ENCODE measurements at places on chromosomes 16 and 17.

DNA sequence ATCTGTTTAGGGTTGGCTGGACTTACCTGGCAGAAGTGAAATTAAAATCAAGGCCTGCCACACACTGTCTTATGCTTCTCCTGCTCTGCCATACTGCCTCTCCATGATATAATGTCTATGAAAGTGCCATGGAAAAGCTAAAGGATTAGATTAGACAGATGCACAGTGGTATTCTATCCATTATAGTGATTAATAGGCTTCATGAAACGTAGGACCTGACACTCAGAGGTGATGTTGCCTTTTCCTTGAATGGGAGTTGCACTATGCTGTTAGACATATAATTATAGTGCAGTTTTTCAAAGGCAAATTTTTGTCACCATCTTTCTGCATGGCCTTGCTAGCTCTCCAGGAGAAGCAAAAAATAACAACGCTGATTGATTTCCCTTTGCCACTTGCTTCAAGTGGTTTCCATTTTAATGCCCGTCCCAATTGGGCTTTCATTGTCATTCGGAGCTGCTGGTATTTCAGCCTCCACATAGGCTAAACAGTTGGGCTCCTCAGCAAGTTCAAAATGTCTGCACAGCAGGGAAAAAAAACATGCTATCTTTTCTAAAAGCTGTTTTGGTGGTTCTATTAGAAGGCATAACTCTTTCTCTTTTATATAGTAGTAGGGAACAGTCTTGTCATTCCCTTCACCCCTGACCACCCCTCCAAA is 502.8 kb upstream of the GOT2 start:
- DNase-seq, result no peak

- no peak for DNase-seq
These were observed 13.9 kb upstream of the OR1F1 start for GRCh38 chr16:3173892-3174617.

DNA sequence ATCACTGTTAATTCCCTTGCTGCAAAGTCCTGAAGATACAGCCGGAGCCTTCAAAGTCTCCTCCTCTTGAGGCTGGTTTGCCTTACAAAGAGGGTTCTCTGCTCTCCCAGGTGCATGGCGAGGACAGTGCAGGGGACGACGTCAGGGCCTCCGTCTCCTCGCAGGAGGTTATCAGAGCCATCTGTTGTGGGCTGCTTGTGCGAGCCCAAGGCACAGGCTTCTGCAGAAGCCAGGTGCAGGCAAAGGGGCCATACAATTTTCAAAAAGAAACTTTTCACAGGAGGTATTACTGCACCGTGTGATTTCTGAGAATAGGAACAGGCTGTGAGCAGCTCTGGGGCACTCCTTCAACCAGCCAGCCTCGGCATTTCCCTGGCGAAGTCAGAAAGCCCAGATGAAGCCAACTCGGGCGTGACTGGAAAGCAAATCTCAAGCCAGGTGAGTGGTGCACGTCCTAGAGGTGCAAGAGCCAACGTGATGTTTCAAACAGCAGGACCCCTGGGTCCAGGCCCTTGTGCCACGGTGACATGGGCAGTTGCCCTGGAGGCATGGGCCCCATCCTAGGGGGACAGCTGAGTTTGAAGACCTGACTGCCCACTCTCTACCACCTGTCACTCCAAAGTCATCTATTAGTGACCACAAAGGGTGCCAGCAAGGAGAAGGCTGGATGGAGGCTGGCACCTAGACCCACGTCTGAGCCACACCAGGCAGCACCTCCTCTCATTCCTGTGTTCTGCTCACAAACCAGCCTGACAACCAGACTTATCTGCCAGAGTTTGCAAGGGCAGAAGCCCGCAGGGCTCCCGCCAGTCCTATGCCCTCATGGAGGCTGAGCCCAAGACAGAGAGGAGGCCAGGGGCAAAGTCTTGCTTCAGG is 68.6 kb downstream of the SMPD3 start:
- DNase-seq, result no peak

DNA sequence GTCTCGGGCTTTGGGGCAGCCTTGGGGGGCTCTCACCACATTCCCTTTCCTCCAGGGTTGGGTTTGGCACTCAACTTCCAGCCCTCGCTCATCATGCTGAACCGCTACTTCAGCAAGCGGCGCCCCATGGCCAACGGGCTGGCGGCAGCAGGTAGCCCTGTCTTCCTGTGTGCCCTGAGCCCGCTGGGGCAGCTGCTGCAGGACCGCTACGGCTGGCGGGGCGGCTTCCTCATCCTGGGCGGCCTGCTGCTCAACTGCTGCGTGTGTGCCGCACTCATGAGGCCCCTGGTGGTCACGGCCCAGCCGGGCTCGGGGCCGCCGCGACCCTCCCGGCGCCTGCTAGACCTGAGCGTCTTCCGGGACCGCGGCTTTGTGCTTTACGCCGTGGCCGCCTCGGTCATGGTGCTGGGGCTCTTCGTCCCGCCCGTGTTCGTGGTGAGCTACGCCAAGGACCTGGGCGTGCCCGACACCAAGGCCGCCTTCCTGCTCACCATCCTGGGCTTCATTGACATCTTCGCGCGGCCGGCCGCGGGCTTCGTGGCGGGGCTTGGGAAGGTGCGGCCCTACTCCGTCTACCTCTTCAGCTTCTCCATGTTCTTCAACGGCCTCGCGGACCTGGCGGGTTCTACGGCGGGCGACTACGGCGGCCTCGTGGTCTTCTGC is 8.4 kb downstream of the SLC16A3 start:
- DNase-seq, result no peak

GRCh38 chr17:40157973-40158372 is 17.6 kb downstream of the CASC3 start:
- no peak for DNase-seq

- DNase-seq, result no peak
These were observed 2.9 kb downstream of the HIGD1B start for GRCh38 chr17:44850612-44851011.

GRCh38 chr16:58339452-58339981 is 44.7 kb upstream of the PRSS54 start:
- no peak for DNase-seq

GRCh38 chr17:79399610-79400144 is 211.2 kb downstream of the RBFOX3 start:
- no peak for DNase-seq

- no peak for DNase-seq
These were observed 1.5 kb upstream of the MYH10 start for GRCh38 chr17:8632061-8632460.

GRCh38 chr17:33667052-33667509 is 374.0 kb upstream of the ASIC2 start:
- no peak for DNase-seq

GRCh38 chr17:39225308-39225958 is at the start of gene STAC2:
STAC2 (minus strand) TSS chr17:39225945; CDS start chr17:39225502, 443 bp downstream.
- no peak for DNase-seq

DNA sequence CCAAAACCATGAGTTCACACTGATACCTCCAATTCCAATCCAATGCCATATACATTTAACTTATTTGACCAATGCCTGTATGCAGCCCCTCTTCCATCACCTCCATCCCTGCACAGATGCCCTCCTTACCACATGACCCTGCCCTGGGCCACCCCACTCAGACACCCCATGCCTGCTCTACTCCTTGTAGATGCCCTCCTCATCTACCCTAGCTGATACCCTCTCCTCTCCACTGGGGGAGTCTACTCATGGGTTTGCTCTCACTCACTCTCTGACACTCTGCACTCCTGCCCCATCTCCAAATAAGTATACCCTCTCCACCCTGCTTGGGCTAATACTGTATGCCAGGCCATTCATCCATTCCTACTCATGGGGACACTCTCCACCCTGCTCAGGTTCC is 16.0 kb upstream of the CMTM4 start:
- no peak for DNase-seq

- no peak for DNase-seq
These were observed 17.5 kb downstream of the FANCA start for GRCh38 chr16:89798832-89799370.

GRCh38 chr16:1666316-1666715 is 11.8 kb upstream of the JPT2 start:
- no peak for DNase-seq

GRCh38 chr16:84633622-84634021 is 14.7 kb upstream of the KLHL36 start:
- no peak for DNase-seq

DNA sequence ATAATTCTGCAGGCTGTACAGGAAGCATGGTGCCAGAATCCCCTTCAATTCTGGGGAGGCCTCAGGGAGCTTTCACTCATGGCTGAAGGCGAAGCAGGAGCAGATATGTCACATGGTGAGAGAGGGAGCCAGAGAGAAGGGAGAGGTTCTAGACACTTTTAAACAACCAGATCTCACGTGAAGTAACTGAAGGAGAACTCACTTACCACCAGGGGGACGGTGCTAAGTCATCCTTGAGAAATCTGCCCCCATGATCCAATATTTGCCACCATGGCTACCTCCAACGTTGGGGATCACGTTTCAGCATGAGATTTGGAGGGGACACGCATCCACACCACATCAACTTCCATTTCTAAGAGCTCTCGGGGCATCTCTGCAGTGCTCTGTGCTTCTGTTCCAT is 37.4 kb upstream of the GNA13 start:
- no peak for DNase-seq

DNA sequence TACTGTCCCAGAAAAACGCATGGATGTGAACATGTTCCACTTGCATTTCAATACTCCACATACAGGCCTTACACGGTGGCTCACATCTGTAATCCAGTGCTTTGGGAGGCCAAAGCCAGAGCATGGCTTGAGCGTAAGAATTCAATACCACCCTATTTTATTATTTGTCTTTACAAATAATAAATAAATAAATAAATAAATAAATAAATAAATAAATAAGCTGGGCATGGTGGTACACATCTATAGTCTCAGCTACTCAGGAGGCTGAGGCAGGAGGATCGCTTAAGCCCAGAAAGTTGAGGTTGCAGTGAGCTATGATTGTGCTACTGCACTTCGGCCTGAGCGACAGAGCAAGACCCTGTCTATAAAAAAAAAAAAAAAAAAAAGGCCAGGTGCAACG is 53.9 kb downstream of the PLXDC1 start:
- no peak for DNase-seq

GRCh38 chr16:24139282-24139681 is 116.9 kb upstream of the CACNG3 start:
- DNase-seq, result no peak

DNA sequence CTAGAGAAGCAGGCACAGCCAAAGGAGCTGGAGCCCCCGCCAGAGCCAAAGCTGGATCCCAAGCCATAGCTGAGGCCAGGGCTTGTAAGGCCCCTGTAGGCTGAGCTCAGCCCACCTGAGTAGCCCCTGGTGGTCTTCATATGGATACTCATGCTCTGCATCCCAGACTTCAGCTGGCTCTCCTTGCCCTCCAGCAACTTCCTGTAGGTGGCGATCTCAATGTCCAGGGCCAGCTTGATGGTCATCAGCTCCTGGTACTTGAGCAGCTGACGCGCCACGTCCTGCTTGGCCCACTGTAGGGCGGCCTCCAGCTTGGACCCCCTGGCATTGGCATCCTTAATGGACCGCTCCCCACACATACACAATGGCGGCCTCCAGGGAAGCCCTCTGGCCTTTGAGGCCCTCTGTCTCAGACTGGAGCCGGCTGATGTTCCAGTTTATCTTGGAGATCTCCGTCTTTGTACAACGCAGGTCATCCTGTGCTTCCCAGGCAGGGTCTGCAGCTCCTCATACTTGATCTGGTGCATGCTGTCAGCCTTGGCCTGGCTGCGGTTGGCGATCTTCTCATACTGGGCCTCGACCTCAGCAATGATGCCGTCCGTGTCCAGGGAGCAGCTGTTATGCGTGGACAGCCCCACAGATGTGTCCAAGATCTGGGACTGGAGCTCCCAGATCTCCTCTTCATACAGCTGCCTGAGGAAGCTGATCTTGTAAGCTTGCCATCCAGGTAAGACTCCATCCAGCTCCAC is 28.9 kb downstream of the IKZF3 start:
- no peak for DNase-seq

DNA sequence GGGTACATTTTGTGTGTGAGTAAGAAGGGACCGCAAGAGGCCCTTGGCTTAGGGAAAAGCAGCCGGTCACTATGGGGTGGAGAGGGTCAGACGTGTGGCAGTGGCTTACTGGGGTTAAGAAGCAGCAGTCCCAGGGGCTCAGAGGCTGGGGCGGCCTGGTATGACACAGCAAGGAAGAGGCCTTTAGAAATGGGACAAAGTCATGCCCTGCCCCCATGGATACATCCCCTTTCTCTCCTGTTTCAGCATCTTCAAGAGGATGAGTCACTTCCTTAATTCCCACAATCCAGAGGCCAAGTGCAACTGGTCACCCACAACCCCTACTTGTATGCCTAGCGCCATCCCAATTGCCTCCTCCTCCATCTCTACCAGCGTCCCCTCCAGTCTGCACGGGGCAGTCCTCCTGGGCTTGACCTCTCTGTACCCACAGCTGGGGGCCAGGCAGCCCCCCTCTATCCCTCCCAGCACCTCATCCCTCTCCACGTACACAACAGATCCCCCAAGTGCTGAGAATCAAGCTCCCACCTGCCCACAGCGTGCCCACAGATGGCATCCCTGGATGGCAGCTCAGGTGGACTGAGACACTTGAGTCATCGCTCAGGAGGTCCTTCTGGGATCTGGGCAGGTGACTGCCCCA is 6.9 kb upstream of the EFTUD2 start:
- DNase-seq, result no peak

DNA sequence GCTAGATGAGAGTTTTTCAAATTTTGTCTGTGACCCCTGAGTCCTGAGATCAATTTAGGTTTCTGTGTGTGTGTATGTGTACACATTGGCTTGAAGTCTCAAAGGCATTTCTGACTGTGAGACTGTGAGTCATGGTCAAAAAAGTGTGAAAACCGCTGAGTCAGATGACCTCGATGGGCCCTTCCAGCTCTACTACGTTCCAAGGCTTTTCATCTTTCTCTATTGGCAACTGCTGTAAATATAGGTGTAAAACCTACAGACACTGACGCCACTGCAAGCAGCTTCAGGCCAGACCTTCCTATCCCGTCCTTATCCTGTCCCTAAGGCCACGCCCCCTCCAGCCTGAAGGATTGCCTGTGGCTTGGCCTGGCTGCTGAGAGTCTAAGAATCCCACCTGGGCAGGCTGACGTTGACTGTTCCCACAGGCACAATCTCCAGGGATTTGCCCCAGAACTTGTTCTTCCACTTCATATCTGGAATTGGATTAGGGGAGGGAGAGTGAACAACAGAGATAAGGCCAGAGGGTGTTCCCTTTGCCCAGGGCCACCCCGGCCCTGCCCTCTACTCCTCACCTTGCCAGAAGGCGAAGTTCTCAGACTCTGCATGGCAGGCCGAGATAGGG is 11.3 kb downstream of the OSBPL7 start:
- DNase-seq, result no peak

DNA sequence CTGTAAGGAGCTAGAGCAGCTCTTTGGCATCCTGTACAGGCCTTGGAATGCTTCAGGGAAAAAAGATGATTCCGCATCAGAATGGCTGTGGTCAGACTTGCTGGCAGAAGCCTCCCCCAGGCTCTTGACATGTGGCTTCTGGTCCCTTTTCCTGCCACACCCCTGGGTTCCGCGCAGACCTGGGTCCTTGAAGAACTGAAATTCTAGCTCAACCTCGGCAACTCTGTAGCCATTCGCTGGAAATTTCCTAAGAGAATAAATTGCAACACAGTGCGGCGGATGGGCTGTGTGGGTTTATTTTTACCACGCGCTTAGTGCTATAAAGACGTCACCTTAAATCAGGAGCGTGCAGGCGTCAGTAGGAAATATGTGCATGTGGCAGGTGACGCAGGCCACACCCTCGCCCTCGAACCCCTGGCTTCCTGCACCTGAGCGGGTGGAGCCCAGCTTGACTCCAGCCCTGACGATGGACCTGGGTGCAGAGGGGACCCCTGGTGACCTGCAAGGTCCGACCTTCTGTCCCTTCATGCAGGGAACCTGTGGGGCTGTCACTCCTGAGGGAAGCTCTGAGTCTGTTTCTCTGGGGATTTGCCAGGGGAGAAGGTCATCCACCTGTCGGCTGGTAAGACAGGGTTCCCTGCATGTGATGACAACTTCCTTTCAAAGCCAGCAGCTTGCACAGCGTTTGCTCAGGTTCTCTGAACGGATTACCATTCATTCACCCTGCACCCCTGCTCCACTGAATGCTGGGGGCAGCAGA is 46.3 kb downstream of the METRNL start:
- DNase-seq, result no peak
